ENCODE measurements at places on chromosomes 2 and 18. TPM values are rescaled to one million over a fixed set of nuclear protein-coding genes. Genes with fewer than 3 reads are reported as not detected.

- DNase-seq: no peak
Observed at GRCh38 chr18:39843546-39843945, 2111.5 kb upstream of the PIK3C3 start.

DNA sequence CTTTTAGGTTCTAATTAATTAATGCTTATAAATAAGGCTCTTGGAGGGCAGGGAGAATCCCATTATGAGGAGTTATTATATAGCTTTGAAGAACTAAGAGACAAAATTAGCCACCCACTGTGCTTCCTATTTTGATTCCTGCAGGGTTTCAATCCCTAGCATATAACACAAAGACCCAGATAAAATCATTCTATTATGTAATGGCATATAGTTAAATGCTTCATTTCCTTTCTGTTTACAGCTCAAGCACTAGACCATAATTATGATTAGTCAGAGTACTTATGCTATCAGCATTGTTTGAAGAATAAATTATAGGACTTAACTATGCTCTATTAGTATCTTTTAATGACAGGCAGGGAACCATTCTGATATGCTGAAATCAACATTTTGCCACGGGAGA lies 9.1 kb downstream of the GPR155 start:
- DNase-seq: no peak

GRCh38 chr2:99140860-99141109 lies 722 bp upstream of the C2orf15 start:
- no peak for DNase-seq

DNA sequence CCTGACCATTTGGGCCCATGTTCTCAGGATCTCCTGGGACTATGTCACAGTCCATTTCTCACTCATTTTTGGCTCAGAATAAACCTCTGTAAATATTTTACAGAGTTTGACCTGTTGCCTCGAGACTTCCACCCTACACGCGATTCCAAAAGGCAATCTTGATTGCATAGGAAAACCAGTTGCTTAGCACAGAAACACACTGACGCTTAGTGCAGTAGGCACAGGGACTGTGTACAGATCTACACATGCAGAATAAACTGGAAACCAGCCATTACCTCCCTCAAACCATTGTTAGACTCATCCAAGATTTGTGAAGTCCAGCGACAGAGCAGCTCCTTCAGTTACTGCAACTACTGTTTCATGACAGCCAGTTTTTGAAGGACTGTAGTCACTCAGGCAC lies 73.0 kb downstream of the NCKAP5 start:
- no peak for DNase-seq

GRCh38 chr2:100429726-100430125 lies 12.3 kb upstream of the CHST10 start:
- DNase-seq: no peak

DNA sequence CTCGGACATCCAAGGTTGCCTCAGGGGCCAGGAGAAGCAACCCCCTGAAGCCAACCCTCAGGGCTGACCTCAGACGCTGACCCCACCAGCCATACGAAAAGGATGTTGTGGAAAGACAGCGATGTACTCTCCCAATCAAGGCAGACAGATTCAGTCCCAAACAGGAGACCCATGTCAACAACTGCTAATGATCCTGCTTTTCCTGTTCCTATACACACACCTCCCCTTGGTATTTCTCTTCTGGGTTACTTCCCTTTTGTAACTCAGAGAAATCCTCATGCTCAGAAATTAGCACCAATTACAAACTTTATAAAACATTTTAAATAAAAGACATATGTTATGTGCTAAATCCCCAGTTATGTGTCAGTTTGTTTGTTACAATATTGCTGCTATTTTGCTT lies 120.8 kb downstream of the PID1 start:
- no peak for DNase-seq

DNA sequence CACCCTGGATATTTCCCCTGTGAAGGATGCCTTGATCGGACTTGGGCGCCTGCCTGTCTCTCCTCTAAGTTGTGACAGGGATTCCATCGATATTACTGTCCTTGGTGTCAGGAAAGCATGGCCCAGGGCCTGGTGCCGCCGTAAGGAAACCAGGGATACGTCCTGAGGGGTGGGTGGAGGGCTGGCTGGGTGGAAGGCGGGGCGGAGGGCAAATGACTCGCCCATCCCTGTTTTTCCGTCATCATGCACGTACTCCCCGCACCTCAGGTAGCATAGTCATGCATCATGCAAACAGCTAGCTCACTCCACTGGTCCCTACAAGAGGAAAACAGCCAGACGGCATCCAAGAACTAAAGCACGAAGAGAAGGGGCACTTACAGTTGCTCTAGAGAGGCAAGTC lies 57.1 kb downstream of the PXDN start:
- no peak for DNase-seq

ASNSD1 gene
- total RNA-seq: 46.3 TPM

WNT6 gene
- not detected for total RNA-seq

Measured in CD4-positive, CD25-positive, alpha-beta regulatory T cell (primary cell).